ENCODE measurements at places on chromosomes 1 and 21.

GRCh38 chr1:208475449-208475848 is 231.3 kb upstream of the PLXNA2 start:
- DNase-seq = no peak

DNA sequence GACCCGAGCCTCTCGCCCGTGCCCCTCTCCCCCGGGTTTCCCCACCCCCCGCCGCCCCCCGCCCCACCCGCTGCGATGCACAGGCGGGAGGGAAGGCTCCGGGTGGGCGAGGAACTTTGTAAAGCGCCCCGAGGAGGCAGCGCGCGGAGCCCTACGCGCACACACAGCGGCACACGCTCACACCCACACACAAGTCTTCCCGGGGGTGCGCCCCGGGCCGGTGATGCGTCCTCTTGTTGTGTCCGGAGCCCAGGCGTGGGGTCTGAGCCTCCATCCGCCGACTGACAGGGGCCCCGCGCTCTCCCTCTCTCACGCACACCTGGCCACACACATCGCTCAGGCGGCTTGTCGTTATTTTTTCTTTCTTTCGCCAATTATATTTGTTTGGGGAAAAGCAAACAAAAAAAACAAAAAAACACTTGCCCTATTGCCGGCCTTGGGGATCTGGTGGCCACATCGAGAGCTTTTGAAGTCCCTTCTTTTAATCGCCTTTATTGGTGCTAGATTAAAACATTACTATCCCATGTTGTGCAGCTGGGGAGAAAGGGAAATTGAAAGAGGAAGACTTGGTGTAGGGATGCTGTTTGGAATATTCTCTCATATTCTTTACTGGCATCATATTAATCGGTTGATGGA is 770 bp downstream of the NTNG1 start:
- DNase-seq = peak; percentile 19

DNA sequence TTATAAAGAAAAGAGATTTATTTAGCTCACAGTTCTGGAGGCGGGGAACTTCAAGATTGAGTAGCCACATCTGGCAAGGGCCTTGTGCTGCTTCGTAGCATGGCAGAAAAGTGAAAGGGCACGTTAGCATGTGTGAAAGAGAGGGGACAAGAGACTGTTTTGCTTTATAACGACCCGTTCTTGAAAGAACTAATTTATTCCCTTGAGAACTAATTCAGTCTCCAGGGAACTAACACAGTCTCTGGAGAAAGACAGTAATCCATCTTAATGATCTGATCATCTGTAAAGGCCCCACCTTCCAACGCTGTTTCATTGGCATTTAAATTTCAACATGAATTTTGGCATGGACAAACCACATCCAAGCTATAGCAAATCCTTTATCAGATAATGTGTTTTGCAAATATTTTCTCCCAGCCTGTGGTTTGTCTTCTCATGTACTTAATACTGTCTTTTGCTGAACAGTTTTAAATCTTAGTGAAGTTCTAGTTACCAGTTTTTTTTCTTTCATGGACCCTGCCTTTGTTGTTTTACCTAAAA is 26.1 kb downstream of the MTR start:
- DNase-seq = no peak

DNA sequence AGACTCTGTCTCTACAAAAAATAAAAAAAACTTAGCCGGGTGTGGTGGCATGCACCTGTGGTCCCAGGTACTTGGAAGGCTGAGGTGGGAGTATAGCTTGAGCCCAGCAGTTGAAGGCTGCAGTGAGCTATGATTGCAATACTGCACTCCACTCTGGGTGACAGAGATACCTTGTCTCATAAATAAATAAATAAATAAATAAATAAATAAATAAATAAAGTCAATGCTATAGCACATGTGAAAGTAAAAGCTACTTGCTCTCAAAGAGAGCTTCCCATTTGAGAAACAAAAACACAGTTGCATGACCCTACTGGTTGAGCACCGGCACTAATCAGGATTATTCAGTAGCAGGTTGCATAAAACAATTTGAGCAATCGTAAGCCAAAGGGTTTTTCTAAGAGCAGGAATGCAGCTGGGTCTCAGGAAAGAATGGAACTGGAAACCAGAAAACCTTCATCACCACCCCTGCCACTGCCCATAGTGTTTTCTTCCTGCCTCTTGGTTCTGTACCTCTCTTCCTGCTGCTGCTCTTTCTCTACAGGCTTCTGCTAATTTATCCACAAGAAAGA is 29.3 kb upstream of the DNAH14 start:
- no peak for DNase-seq

DNA sequence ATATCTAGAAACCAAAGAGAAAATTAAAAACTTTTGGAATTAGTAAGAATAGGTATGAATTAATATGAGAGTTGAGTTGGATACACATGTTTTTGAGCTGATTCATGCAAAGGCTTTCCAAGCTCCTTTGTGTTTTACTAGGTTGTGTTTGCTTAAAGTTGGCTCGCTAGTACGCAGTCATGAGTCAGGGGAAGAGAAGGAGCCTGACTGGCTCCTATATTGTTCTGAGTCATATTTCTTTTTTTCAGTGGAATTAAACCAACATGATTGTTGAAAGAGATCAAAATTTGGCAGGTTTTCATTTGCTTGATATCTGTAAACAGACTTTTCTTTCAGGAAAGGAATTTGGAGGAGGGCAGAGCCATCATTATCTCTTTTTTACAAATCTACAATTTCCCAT is 66.7 kb downstream of the MAGI3 start:
- no peak for DNase-seq

DNA sequence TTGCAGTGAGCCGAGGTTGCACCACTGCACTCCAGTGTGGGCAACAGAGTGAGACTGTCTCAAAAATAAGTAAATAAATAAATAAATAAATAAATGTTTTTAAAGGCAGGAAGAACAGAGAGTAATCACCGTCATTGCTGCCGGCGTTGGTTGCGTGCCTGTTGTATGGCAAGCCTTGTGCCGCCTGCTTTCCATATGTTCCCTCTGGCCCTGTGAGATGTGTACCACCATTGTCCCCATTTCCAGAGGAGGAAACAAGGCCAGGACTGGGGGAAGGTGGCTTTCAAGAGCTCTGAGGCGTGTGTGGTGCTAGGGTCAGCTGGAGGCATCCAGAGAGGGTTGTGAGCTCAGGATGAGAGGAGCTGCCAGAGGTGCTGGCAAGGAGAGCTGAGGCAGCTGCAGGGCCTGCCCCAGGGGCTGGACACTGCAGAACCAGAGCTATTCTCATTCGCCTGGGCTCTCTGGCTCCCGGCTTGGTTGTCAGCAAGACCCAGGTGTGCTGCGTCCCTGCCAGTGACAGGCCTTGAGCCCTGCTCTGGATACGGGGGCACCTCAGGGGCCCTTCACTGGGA is 5.2 kb upstream of the MARCKSL1 start:
- no peak for DNase-seq

GRCh38 chr1:14138687-14139086 is 438.7 kb downstream of the PRDM2 start:
- DNase-seq = no peak

- no peak for DNase-seq
These were observed 17.7 kb downstream of the ETNK2 start for GRCh38 chr1:204134103-204134502.

DNA sequence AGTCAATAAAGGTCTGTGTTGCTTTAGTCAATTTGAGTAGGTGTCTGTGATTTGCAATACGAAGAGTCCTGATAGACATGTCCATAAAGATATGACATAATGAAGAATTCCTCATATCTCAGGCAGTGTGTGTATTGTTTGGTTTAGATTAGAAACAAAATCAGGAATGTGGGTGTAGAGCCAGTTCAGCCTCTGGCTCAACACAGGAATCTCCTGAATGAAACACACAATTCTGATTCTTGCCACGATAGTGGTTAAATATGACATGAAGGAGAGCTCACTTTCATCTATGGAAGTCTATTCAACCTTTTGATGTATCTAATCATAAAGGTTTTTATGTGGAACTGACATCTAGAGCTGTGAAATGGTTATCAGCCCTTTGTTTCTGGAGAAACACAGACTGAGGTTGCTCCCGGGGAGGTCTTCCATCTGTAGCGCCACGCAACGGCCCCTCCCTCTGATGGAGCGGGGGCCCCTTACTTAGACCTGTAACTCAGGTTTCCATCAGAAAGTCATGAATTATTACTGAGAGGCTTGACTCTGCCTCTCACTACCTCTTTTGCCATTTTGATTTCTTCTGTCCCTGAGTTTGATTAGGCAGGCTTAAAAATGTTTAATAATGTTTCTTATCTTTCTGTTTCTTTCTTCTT is 19.5 kb downstream of the TSPAN2 start:
- no peak for DNase-seq

- peak; percentile 85 for DNase-seq
These were observed 31.2 kb downstream of the CDCP2 start for GRCh38 chr1:54121482-54122134.

GRCh38 chr21:34369741-34370140 is 5.6 kb upstream of the SMIM11 start:
- no peak for DNase-seq

GRCh38 chr1:94327001-94327690 is 89.8 kb upstream of the ARHGAP29 start:
- peak; percentile 61 for DNase-seq

DNA sequence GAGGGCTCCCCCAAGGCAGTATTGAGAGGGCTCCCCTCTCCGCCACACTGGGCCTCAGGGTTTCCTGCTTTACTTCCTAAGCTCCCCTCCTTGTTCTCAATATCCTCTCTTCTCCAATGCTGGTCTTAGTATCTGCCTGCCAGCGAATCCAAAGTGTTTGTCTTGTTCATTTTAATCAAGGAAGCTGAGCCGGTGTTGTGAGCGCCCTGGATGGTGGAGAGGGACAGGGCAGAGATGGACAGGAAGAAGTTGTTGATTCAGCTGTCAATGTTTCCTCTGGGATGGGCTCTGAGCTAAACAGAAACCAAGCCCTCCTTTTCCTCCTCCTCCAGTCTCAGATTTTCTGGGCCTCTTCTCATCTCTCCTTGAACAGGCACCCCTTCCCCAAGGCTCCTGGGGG is 5.4 kb downstream of the OLFML3 start:
- no peak for DNase-seq

DNA sequence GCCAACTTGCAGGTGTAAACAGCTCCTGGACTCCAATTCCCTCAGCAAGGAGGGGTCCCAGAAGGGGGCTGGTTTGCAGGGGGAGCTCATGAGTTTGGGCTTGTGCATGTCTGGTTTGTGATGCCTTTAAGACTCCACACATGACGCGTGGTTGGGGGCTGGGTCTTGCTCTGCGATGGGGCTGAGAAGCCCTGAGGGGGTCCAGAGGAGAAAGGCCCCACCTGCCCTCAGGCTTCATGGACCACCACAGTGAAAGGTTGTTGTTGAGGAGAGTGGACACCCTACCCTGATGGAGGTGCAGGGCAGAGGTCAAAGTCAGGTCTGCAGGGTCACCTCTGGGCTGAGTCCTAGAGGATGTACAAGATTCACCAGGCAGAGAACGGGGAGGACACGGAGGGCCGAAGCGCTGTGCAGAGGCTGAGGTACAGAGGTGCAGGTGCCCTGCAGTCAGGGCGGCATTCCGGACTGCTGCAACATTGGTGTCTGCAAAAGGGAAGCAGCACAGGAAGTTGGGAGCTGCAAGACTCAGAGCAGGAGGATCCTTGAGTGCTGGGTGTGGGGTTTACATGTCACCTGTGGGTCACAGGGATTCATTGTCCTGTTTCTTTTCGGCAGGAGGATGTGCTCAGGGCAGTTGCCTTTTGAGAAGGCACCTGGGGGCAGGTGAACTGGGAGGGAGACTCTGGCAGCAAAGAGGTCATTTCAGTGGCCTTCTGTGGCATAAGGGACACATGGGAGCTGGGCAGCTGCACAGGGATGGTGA is 399.4 kb downstream of the PTPRU start:
- DNase-seq = no peak

- DNase-seq = no peak
These were observed 234.6 kb upstream of the LYPLAL1 start for GRCh38 chr1:218939095-218939494.

DNA sequence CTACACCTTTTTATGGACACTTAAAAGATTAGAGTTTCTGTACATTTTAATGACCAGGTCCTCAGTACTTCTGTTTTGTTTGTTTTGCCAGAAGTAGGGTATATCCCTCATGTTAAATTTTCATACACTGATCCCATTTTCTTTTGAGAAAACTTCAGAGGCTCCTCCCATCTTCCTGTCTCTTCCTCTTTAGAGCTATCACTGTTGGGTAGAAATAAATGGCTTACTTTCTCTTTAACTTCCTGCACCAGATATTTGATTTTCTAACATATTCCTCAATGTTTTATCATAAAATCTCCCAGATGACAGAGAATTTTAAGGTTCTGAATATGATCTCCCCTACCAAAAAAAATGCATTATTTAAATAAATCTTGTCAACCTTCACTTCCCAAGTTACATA is 23.4 kb downstream of the VAV3 start:
- no peak for DNase-seq

DNA sequence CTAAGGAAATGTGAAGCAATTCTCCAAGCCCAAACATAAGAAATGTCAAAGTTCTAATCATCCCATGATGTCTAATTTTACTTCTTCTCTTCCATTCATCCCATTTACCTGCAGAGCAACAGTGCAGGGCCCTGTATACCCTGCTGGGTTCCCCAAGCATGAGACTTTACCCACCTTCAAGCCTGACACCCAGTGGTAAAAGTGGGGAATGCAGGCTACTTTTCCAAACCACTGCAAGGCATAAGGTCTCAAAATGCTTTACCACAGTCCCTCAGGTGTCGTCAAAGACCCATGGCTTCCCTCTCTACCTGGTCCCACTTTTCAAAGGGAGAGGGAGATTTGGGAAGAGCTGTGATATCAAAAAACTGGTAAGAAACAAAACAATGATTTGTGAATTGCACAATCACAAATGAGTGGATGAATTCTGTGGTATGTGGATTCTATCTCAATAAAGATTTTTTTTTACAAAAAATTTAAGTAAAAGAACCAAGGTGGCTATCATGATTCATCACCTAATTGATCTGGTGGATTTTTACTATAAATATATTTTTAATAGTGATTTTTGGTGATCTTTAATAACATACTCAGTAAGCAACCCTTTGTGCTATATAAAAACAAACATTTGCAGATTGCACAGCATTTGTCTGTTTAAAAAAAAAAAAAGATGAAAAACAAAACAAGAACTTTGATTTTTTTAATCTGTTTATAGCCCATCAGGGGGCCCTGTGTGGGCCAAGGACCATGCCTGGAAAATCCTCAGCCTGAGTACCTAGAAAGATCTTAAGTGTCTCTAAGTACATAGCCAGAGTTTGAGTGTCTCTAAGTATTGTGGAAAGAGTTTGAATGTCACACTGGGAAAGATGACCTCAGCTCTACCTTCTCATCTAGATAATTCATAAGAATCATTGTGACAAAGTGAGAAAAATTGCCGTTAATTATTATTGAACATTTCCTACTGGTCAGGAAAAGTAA is 73.1 kb upstream of the GJB5 start:
- DNase-seq = peak; percentile 64

- DNase-seq = no peak
These were observed 97.8 kb downstream of the EBNA1BP2 start for GRCh38 chr1:43074244-43074643.

DNA sequence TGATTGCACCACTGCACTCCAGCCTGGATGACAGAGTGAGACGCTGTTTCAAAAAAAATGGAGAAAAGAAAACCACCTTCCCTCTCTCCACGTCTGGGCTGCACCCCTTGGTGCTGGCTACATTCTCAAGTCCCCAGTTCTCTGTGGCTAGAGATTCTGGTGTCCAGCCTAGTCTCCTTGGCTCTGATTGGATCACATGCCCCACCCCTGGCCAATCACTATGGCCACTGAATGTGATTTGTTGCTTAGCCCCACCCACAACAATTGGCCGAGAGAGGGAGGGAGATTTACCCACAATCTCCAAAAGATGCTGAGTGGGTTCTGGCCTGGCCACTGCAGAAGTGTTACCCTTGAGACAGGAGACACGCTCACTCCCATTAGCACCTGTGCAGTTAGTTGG is 39.4 kb downstream of the FHAD1 start:
- DNase-seq = no peak

- DNase-seq = no peak
These were observed 54.2 kb downstream of the NDUFS5 start for GRCh38 chr1:39080269-39080826.

Data from testis (tissue), 5 donors.